Pericardium fibroblast (primary cell): ENCODE measurements at places on chromosomes 1 and 21. TPM values are rescaled to one million over a fixed set of nuclear protein-coding genes. Genes with fewer than 3 reads are reported as not detected.

The SETDB1 gene
- total RNA-seq: 16.7 and 21.9 TPM in 2 replicates

The CNR2 gene
- not detected in 2 replicates for total RNA-seq

The PLA2G2C gene
- total RNA-seq: not detected in 2 replicates

The AMY1B gene
- total RNA-seq: not detected in 2 replicates

The MEX3A gene
- total RNA-seq: 1.1 and 5.0 TPM in 2 replicates

The PADI3 gene
- total RNA-seq: not detected in 2 replicates

The RNU1-3 gene
- under 0.01 TPM in 2 replicates for total RNA-seq

The ABCA4 gene
- 0.12 TPM in 1 of 2 replicates, not detected in the other for total RNA-seq

The DYNLT5 gene
- not detected in 2 replicates for total RNA-seq

The LINGO4 gene
- total RNA-seq: not detected in 2 replicates

The ACTN2 gene
- total RNA-seq: 2.1 and 2.2 TPM in 2 replicates

The MNDA gene
- total RNA-seq: not detected in 2 replicates

The AKNAD1 gene
- 0.12 TPM in 1 of 2 replicates, not detected in the other for total RNA-seq

The NUP210L gene
- under 0.01 TPM in 1 of 2 replicates, not detected in the other for total RNA-seq

The LCE6A gene
- not detected in 2 replicates for total RNA-seq

The IVL gene
- not detected in 2 replicates for total RNA-seq

The GNG5 gene
- 83.5 and 118 TPM in 2 replicates for total RNA-seq
